NCI-H1092 (cell line): ENCODE measurements at places on chromosomes 5 and 9.

GRCh38 chr5:130397132-130397531 is 492.9 kb downstream of the CHSY3 start:
- DNase-seq: no peak

- DNase-seq: no peak
These were observed 154.7 kb upstream of the ANKH start for GRCh38 chr5:15026011-15026893.

GRCh38 chr9:16370647-16371046 is 499.8 kb downstream of the BNC2 start:
- no peak for DNase-seq

DNA sequence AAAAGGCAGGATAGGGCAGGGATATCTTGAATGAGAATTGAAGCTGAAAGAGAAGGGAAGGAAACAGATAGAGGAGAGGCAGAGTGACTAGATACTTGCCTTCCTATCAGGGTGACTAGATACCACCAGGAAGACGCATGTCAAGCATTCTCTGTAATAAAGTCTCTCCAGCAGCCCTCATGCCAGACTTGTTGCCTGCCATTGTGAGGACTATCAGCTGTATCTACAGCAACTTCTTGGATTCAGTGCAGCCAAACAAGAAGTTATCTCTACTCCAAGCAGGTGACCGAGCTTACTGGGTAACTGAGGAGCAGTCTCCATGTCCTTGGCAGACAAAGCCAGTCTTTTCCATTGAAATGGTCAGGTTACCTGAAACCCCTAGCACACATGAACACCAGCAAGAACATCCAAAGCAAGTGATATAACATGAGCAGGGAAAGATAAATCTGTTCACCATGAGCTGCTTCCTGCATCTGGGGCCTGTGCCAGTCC is 9.3 kb downstream of the SH3RF2 start:
- no peak for DNase-seq

GRCh38 chr5:123340928-123341327 is 82.3 kb downstream of the CEP120 start:
- DNase-seq: no peak

- DNase-seq: peak; percentile 94
These were observed 25.7 kb downstream of the FRMPD1 start for GRCh38 chr9:37676411-37676830.

DNA sequence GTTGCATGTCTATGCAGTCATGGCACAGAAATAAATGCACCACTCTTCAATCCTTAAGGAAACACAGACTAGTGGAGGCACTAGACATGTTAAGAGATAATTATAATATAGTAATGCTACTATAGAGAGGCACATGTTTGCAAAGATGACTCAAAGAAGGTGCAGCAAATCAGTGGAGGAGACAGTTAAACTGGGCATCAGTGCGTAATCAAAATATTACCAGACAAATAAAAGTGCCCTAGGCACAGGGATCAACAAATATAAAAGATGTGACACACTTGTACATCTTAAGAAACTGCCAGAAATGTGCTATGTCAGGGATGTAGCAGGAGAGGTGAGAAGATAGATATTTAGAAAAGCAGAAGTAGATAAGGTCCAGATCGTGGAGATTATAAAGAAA is 642.1 kb downstream of the SLCO4C1 start:
- DNase-seq: no peak

DNA sequence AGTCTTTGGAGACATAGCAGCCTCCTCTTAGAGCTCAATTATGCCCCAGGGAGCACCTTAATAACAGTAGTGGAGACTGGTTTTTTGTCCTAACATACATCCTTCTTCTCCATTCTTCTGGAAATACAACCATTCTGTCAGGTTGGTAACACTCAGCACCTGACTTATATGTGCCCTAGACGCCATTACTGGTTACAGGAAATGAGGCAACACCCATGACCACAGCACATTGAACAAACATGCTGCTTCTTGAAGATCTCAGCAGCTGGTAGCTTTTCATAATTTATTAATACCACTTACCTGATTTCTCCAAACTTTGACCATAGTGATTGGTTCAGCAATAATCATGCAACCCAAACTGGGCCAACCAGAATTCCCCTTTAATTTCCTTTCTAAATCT is 25.1 kb upstream of the TRPM3 start:
- no peak for DNase-seq

DNA sequence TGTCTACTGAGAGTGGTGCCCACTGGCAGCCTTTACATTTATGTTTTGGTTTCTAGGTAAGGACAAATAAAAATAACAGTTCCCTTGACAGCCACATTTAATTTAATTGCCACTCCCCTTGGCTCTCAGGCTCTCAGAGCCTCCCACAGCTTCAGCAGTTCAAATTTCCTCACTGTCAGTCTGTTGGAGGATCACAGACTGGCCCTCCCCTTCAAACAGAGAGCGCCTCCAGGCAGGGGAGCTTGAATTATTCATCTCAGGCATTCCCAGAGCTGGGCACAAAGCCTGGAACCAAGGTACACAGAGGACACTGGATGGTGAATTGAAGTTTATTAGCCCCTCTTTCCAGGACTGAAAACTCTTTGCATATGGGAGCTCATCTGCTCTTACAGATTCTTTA is 407.7 kb downstream of the SPOCK1 start:
- no peak for DNase-seq

GRCh38 chr5:74257645-74258313 is 382.7 kb downstream of the ENC1 start:
- no peak for DNase-seq

- DNase-seq: no peak
These were observed 13.2 kb upstream of the ZBTB43 start for GRCh38 chr9:126791406-126792230.

GRCh38 chr9:72299017-72299603 is 65.9 kb downstream of the ZFAND5 start:
- DNase-seq: no peak

GRCh38 chr9:131703697-131704096 is 36.2 kb downstream of the RAPGEF1 start:
- no peak for DNase-seq

GRCh38 chr5:178429491-178430185 is 160.6 kb downstream of the COL23A1 start:
- no peak for DNase-seq
